Peyer's patch (tissue), 4 donors: ENCODE measurements at places on chromosomes 3 and 15.

GRCh38 chr3:106635271-106635670, 742.0 kb upstream of the CCDC54 start:
- no peak for DNase-seq

- DNase-seq: no peak
These were observed 9.7 kb upstream of the SCAANT1 start for GRCh38 chr3:63921741-63922482.

- DNase-seq: no peak
These were observed 43.0 kb upstream of the UTS2B start for GRCh38 chr3:191373327-191373726.

DNA sequence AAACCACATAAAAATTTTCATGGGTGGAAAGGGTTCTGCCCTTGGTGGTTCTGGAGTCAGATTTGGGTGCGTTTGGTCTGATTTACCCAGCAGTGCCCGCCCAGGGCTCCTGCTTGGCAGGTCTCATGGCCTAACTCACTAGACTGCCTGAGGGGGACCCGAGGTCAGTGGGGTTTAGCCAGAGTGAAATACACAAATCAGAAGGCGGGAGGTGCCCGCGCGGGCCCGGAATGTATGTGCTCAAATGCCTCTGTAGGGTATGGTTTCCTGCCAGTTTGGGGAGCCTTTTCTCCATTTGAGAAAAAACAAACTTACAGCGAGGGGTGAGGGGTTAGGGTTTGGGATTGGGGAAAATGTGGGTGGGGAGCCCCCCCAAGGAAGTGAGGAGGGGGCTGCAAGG, 70.9 kb upstream of the POLG start:
- no peak for DNase-seq

GRCh38 chr15:42217568-42217967, 9.5 kb upstream of the VPS39 start:
- no peak for DNase-seq

DNA sequence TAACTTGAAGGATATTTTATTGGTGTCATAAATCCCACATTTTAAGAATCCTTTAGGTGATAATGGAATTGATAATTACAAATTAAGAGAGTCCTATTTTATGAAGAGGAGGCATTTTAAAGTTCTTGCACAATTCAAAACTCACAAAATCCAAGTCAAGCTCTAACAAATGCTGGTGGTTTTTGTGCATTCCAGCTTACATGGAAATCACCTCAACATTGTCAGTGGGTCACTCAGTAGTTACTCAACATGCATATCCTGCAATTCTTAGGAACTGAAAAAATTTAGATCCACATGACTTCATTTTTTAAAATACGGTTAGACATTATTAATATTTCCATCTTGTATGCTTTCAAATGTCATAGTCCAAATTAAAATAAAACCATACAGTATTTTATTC, 487.2 kb downstream of the CNTN3 start:
- DNase-seq: no peak

- no peak for DNase-seq
These were observed 219.5 kb upstream of the CBLB start for GRCh38 chr3:106088304-106088703.

GRCh38 chr15:74763416-74763815, 14.8 kb downstream of the CYP1A2 start:
- no peak for DNase-seq

DNA sequence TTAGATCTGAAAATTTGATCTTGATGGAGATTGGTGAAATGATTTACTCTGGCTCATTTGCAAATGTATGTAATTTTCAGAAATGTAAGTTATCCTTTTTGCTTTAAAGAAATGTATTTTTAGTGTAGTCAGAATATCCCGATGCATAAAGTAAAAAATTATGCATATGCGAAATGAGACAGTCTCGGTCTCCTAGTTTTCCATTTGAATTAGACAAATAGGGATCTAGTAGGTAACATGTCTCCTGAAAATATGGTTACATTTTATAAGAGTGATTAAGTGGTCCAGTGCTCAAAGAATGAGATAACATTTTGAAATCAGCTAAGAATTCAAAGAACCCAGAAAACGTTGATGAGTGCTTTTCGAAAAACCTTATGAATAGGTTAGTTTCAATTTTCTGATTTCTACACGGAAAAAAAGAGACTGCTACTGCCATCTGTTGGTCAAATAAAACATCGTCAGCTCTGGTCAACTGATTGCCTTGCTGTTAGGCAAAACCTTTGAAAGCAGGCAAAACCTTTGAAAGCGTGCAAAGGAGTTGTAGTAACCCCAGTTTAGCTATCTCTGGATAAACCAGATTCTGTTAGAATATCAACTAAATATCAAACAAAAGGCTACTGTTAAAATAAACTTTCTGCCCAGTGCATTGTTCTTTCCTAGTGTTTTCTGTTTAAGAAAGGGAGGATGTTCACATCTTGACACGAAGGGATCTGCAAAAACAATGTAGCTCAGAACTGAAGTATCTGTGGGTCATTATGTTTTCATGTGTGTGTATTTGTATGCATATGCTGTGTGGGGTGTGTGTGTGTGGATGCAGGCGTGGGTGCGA, 59.3 kb upstream of the CHMP2B start:
- no peak for DNase-seq
